ENCODE measurements at places on chromosomes 1 and 21. TPM values are rescaled to one million over a fixed set of nuclear protein-coding genes. Genes with fewer than 3 reads are reported as not detected.
A peak's percentile ranks its signal among the peaks of the same experiment; 100 is the strongest.

The USP48 gene
- total RNA-seq: 14.8 TPM

DNA sequence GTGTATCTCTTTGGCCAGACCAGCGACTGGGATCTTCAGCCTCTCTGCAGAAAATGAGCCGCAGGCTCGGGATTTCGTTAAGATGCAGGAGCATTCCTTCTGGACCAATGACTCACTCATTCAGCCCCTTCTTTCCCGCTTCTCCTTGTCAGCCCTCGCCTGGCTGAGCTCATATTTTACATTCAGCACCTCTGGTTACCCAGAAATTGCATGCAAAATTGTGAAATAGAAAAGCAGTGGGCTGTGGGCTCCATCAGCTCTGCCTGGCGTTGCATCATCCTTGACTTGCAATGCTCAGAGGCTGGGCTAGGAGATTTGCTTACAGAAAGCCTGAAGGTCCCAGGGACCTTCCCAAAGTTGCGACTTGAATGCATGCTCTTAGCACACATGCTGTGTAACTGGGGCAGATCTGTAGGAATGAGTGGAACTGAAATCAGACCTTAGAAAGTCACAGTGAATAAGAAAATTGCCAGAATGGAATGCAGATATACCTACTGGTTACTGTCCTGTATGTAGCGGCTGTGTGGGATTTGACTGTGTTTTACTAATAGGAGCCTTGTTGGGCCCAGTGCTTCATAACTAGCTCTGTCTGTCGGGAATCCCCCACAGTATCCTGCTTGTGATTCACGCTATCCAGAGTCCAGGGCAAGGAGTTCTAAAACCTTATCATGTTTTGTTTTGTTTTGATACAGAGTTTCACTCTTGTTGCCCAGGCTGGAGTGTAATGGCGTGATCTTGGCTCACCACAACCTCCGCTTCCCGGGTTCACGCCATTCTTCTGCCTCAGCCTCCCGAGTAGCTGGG is 444.8 kb downstream of the KIF26B start:
- no peaks in the 10 kb centered on the region for H3K27me3 ChIP-seq
- H3K36me3 ChIP-seq: no peaks in the 10 kb centered on the region
- peak; percentile 8 for DNase-seq
- no peak overlapping the region for H3K4me3 ChIP-seq
- H3K4me1 ChIP-seq: no peaks in the 10 kb centered on the region

- no peak overlapping the region for H3K4me3 ChIP-seq
- H3K27me3 ChIP-seq: no peaks in the 10 kb centered on the region
- no peak for DNase-seq
- no peaks in the 10 kb centered on the region for H3K36me3 ChIP-seq
Observed at GRCh38 chr1:241666419-241666818, 14.3 kb downstream of the WDR64 start.

The HES3 gene
- not detected for total RNA-seq

The NUF2 gene
- not detected for total RNA-seq

- no peak for DNase-seq
- peaks cover 13% of the 10 kb centered on the region for H3K4me1 ChIP-seq
- no peak overlapping the region for H3K27ac ChIP-seq
- no peaks in the 10 kb centered on the region for H3K27me3 ChIP-seq
- peak overlapping the region; percentile 23 for H3K4me3 ChIP-seq
Observed at GRCh38 chr1:243482141-243483022, 226.5 kb downstream of the SDCCAG8 start.

The SLC6A9 gene
- total RNA-seq: not detected

The EPS8L3 gene
- total RNA-seq: not detected

The NTRK1 gene
- total RNA-seq: 0.13 TPM

GRCh38 chr1:211329764-211330201 is 3.1 kb downstream of the TRAF5 start:
- H3K4me1 ChIP-seq: no peaks in the 10 kb centered on the region
- no peaks in the 10 kb centered on the region for H3K27me3 ChIP-seq
- DNase-seq: no peak
- no peaks in the 10 kb centered on the region for H3K36me3 ChIP-seq
- no peak overlapping the region for H3K4me3 ChIP-seq

The ZNF326 gene
- 10.2 TPM for total RNA-seq

The LCE1F gene
- total RNA-seq: not detected

DNA sequence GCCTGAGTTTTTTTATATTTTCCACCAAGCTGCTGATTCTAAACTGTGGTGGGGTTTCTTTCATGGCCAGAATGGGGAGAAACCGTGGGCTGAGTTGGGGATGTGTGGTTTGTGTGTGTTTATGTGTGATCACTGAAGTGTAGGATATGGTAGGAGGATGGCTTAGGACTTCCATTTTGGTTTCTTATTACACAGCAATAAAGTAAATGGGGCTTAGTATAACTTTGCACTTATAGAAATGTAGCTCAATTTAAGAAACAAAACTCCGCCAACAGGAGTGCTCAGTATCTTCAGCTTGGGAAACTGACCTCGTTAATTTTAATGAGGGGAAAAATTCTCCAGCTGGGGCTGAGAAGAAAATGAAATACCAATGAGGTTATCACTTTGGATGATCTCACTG is 77.8 kb downstream of the PBX1 start:
- H3K4me3 ChIP-seq: no peak overlapping the region
- H3K4me1 ChIP-seq: peaks cover 95% of the 10 kb centered on the region
- peak overlapping the region; percentile 92 for H3K27ac ChIP-seq
- H3K27me3 ChIP-seq: no peaks in the 10 kb centered on the region
- H3K36me3 ChIP-seq: no peaks in the 10 kb centered on the region
- no peak for DNase-seq

GRCh38 chr1:179327679-179328078 is 34.1 kb downstream of the SOAT1 start:
- H3K4me1 ChIP-seq: no peaks in the 10 kb centered on the region
- no peaks in the 10 kb centered on the region for H3K36me3 ChIP-seq
- no peak for DNase-seq
- H3K4me3 ChIP-seq: no peak overlapping the region
- no peak overlapping the region for H3K27ac ChIP-seq

The NTMT2 gene
- not detected for total RNA-seq

- H3K4me1 ChIP-seq: peaks cover 9% of the 10 kb centered on the region
- no peak overlapping the region for H3K4me3 ChIP-seq
- no peaks in the 10 kb centered on the region for H3K36me3 ChIP-seq
- no peak overlapping the region for H3K27ac ChIP-seq
- no peak for DNase-seq
- peaks cover 71% of the 10 kb centered on the region for H3K27me3 ChIP-seq
Observed at GRCh38 chr1:34926156-34926555, 3.3 kb downstream of the DLGAP3 start.

- H3K27ac ChIP-seq: no peak overlapping the region
- no peaks in the 10 kb centered on the region for H3K36me3 ChIP-seq
- H3K27me3 ChIP-seq: peaks cover 4% of the 10 kb centered on the region
- H3K4me1 ChIP-seq: no peaks in the 10 kb centered on the region
- no peak overlapping the region for H3K4me3 ChIP-seq
- DNase-seq: no peak
Observed at GRCh38 chr1:12078938-12079861, 16.1 kb downstream of the TNFRSF8 start.

GRCh38 chr1:30144831-30145230 is 578.6 kb downstream of the MATN1 start:
- H3K4me1 ChIP-seq: no peaks in the 10 kb centered on the region
- H3K27ac ChIP-seq: no peak overlapping the region
- H3K36me3 ChIP-seq: no peaks in the 10 kb centered on the region

GRCh38 chr1:18532390-18533170 is 51.9 kb downstream of the KLHDC7A start:
- no peaks in the 10 kb centered on the region for H3K4me1 ChIP-seq
- no peak for DNase-seq
- H3K4me3 ChIP-seq: no peak overlapping the region
- H3K27ac ChIP-seq: no peak overlapping the region
- H3K27me3 ChIP-seq: peaks cover 21% of the 10 kb centered on the region
- H3K36me3 ChIP-seq: no peaks in the 10 kb centered on the region

DNA sequence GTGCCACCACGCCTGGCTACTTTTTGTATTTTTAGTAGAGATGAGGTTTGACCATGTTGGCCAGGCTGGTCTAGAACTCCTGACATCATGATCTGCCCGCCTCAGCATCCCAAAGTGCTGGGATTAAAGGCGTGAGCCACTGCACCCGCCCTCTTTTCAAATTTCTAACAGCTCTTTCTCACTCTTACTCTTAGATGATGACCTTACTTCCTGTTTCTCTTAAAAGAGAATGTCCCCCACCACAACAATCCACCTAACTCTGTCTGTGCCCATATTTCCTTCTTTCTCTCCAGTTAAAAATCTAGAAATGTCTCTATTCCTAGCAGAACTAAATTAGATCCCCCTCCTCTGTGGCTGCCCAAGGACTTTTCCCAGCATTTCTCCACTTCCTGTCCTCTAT is 46.6 kb upstream of the RGS2 start:
- H3K4me1 ChIP-seq: no peaks in the 10 kb centered on the region
- DNase-seq: no peak
- H3K4me3 ChIP-seq: no peak overlapping the region

- peak overlapping the region; percentile 84 for H3K4me3 ChIP-seq
- H3K27me3 ChIP-seq: no peaks in the 10 kb centered on the region
- H3K4me1 ChIP-seq: peaks cover 8% of the 10 kb centered on the region
- DNase-seq: no peak
- H3K27ac ChIP-seq: peak overlapping the region; percentile 58
Observed at GRCh38 chr1:99969260-99969728, 502 bp upstream of the SLC35A3 start.

DNA sequence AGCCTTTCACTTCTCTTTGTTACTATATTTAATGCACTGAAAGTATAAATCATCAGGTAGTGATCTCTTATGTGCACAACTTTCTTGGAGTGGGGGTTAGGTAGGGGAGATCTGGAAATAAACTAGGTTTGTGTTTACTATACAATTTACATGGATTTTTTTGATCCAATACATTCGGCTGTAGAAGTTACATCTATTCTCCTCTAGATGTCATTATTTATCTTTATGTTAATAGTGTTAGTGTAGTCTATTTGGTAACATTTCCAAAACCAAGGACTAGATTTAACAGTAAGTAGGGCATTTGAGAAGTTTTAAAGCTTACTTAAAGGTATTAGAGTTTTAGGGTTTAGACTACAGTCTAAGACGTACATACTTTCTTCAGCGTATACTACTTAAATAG is 5.4 kb downstream of the VPS45 start:
- no peak overlapping the region for H3K4me3 ChIP-seq
- peaks cover 9% of the 10 kb centered on the region for H3K4me1 ChIP-seq
- H3K27ac ChIP-seq: no peak overlapping the region
- H3K36me3 ChIP-seq: no peaks in the 10 kb centered on the region

The GLUL gene
- 4,746 TPM for total RNA-seq

GRCh38 chr1:50970509-50970887 is 453 bp downstream of the CDKN2C start:
- peak overlapping the region; percentile 96 for H3K27ac ChIP-seq
- no peaks in the 10 kb centered on the region for H3K27me3 ChIP-seq
- peak overlapping the region; percentile 80 for H3K4me3 ChIP-seq
- no peak for DNase-seq
- no peaks in the 10 kb centered on the region for H3K36me3 ChIP-seq
- H3K4me1 ChIP-seq: peaks cover 28% of the 10 kb centered on the region

GRCh38 chr1:245434280-245434679 is 279.5 kb downstream of the KIF26B start:
- no peaks in the 10 kb centered on the region for H3K4me1 ChIP-seq
- no peak overlapping the region for H3K27ac ChIP-seq
- H3K4me3 ChIP-seq: no peak overlapping the region

DNA sequence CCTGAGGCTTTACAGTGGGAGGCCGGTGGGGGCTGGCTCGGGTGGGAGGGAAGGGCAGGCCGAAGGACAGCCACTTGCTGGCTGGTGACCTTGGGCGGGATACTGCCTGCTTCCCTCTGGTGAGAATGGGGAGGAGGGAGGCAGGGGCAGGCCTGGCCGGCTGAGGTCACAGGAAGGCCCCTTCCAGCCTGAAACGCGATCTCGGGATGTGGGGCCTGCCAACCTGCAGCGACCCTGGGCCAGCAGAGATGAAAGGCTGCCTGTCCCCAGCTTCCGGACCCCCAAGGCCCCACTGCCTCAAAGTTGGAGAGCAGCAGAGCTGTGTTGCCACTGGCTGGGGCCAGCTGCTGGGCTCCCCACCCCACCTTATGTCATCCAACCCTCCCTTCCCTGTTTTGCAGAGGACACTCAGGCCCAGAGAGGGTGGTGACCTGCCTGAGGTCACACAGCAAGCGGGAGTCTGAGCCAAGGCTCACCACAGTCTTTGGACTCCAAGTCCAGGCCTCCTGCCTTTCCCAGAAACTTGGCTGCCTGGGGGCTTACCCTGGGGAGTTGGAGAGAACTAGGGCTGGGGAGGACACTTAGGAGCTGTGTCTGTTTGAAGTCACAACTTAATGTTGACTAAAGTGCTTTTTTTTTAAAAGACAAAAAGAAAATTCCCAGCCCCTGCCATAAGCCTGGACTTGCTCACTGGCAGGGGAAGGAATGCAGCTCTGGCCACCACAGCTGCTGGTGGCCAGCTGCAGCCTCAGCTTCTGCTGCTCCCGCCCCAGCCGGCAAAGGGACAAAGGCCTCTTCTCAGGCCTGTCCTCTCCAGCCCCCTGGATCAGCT is 14.8 kb upstream of the WASF2 start:
- H3K36me3 ChIP-seq: no peaks in the 10 kb centered on the region
- peak overlapping the region; percentile 86 for H3K27ac ChIP-seq
- no peaks in the 10 kb centered on the region for H3K27me3 ChIP-seq
- peaks cover 22% of the 10 kb centered on the region for H3K4me1 ChIP-seq
- no peak overlapping the region for H3K4me3 ChIP-seq

The CFHR3 gene
- not detected for total RNA-seq

- H3K36me3 ChIP-seq: no peaks in the 10 kb centered on the region
- DNase-seq: no peak
- peaks cover 12% of the 10 kb centered on the region for H3K4me1 ChIP-seq
- H3K27me3 ChIP-seq: no peaks in the 10 kb centered on the region
Observed at GRCh38 chr1:113659035-113659434, 100.3 kb downstream of the PHTF1 start.

- H3K27me3 ChIP-seq: no peaks in the 10 kb centered on the region
- no peak overlapping the region for H3K27ac ChIP-seq
- no peaks in the 10 kb centered on the region for H3K4me1 ChIP-seq
Observed at GRCh38 chr1:70043804-70044203, 161.6 kb downstream of the LRRC40 start.

The BPNT1 gene
- 9.3 TPM for total RNA-seq

DNA sequence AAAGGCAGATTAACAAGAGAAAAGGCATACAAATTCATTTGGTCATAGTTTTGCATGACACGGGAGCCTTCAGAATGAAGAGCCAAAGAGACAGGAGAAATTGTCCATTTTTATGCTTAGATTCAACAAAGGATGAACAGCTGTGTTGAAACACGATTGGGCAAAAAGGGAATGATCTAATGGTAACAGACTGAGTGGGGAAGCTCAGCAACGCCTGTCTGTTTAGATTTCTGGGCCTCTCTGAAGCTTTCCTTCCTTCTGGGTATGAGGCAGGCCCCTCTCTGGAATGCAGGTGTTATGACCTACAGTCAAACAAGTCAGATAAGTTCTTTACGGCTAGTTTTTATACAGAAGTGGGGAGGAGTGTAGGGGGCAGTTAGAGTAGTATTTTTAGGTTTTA is 154.6 kb downstream of the RGS7 start:
- no peak overlapping the region for H3K27ac ChIP-seq
- DNase-seq: no peak
- no peaks in the 10 kb centered on the region for H3K36me3 ChIP-seq
- no peaks in the 10 kb centered on the region for H3K4me1 ChIP-seq
- H3K27me3 ChIP-seq: no peaks in the 10 kb centered on the region

Data from gastrocnemius medialis (tissue), 4 donors.